Amygdala (tissue), 56 donors: ENCODE measurements at places on chromosomes 6 and 20.

DNA sequence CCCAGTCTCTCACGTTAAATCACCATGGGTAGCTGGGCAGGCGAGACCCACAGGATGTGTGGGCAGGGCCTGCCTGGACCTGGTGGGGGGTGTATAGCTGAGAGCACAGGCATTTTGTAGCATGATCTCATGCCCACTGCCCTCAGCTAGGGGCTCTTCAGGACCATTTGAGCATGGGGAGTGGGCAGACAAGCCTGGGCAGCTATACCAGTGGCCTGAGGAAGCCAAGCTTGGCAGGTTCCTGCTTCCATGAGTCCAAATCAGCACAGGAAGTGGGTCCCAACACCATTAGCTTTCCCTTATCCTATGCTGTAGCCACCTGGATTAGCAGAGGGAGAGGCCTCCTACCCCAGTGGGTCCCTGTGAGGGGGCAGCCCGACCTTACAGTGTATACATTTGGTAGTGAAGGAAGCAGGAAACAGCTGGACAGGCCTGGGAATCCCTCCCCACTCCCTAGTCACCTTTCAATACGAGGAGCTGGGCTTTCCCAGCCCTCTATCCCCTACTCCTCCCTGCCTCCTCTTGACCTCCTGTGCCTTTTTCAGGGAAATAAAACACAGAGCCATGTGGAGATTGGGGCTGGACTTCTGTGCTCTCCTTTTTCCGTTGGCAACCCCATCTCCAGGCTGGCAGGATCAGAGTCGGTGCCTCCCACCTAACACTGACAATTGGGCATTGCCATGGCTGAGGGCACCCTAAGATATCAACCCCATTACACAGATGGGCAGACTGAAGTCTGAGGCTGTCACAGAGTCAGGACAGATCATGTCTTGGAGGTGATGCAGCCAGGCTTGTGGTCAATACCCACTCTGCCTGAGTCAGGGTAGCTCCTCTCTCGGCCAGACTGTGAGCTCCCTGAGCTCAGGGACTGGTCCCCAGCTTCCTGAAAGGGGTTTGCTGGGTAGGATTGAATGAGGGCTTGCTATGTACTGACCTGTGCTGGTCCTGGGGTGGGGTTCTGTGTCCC lies 59.8 kb downstream of the MRPL14 start:
- DNase-seq = no peak

DNA sequence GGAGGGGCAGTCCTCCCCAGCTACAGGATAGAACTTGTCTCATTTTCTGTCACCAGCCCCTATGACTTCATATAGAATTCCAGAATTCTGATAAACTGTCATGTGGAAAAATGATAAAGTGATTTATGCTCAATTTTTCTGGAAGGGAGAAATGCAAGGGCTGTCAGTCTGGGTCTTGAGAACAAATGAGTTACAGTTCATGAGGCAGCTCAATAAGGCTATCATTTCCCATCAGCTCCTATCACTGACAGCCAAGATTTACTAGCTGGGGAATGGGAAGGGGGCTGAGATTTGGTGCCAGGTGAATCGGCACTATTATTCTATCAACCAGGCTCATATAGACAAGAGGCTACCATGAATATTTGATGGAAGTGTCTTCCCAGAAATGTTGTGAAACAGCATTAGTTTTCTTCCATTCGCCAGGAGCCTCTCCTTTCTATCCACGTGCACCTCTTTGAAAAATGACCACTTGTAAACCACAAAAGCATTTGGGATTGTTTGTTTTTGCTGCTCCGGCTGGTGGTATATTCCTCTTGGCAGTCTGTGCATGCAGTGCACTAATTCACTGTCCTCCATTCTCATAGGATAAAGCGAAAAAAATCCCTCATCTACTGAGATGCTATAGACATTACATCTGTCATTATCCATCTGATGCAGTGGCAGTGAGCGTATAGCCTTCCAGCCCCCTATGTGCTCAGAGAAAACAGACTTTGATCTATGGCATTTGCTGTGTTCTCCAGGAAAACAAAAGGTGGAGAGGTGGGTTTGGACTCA lies 528.7 kb upstream of the RNF217 start:
- DNase-seq = no peak

DNA sequence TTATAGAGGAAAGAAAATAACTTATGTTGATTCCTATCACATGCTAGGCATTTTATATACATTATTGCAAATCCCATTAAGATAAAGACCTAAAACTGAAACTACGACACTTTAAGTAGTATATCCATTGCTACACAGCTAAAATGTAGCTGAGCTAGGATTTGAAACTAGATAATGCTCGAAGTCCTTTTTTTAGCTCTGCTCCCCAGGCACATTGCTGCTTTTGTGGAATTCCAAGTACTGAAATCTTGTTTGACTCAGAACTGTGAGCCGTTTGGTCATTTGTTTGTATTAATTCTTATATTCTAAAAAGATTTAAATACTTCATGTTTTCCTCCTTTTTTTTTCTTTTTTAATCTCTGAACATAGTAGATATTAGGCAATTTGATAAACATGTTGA lies 644.8 kb downstream of the HACE1 start:
- DNase-seq = no peak

DNA sequence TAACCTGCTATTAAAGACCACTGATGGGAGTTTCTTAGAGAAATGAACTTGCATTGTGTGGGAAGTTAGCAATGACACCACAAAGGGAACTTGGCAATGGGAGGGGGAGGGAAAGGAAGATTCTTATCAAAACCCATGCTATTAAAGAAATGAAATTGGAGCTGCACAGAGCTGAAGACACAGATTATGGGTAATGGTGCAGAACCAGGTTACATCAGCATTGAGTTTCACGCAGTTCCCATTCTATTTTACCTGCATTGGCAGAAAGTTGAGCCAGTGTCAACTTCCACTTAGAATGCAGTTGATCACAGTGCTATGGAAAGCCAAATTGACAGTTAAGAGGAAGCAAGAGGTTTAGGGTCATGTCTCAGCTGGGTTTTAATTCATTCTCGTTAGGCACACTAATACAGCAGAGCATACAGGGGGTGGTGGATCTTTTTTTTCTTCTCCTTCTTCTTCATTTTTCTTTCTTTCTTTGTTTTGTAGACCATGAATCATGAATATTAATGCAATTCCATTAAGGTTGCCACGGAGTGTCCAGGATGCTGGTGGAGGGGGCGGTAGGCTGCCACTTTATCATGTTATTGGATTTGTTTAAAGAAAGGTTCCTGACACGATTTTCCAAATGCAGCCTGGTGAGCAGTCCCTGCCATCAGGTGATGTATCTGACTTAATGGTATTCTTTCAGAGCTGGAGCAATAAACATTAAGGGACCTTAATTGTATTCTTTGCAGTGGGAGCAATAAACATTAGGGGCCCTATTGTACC lies 1092.0 kb upstream of the MAP3K7 start:
- no peak for DNase-seq
